Aorta (tissue), 5 donors: ENCODE measurements at places on chromosomes 3 and 15. TPM values are rescaled to one million over a fixed set of nuclear protein-coding genes. Genes with fewer than 3 reads are reported as not detected.

- no peak overlapping the region for H3K4me3 ChIP-seq
- H3K4me1 ChIP-seq: no peaks in the 10 kb centered on the region
- DNase-seq: peak; percentile 79
- H3K27me3 ChIP-seq: no peaks in the 10 kb centered on the region
Measured at GRCh38 chr15:89399238-89400115, 64.9 kb upstream of the POLG start.

- no peaks in the 10 kb centered on the region for H3K4me1 ChIP-seq
- no peaks in the 10 kb centered on the region for H3K27me3 ChIP-seq
- no peak overlapping the region for H3K4me3 ChIP-seq
- H3K36me3 ChIP-seq: peaks cover 12% of the 10 kb centered on the region
- DNase-seq: no peak
- H3K27ac ChIP-seq: no peak overlapping the region
Measured at GRCh38 chr3:33131331-33132018, 17.7 kb downstream of the CRTAP start.

GRCh38 chr15:90482124-90483011 is 47.4 kb upstream of the CRTC3 start:
- H3K27me3 ChIP-seq: no peaks in the 10 kb centered on the region
- H3K36me3 ChIP-seq: no peaks in the 10 kb centered on the region
- no peak overlapping the region for H3K4me3 ChIP-seq
- no peak for DNase-seq
- no peak overlapping the region for H3K27ac ChIP-seq

SKOR1 gene
- total RNA-seq: 1.2 TPM

CDC25A gene
- 0.52 TPM for total RNA-seq

ADGRG7 gene
- total RNA-seq: 0.51 TPM

CKMT1B gene
- total RNA-seq: not detected
